ENCODE measurements at places on chromosomes 7 and 10. TPM values are rescaled to one million over a fixed set of nuclear protein-coding genes. Genes with fewer than 3 reads are reported as not detected.

DNA sequence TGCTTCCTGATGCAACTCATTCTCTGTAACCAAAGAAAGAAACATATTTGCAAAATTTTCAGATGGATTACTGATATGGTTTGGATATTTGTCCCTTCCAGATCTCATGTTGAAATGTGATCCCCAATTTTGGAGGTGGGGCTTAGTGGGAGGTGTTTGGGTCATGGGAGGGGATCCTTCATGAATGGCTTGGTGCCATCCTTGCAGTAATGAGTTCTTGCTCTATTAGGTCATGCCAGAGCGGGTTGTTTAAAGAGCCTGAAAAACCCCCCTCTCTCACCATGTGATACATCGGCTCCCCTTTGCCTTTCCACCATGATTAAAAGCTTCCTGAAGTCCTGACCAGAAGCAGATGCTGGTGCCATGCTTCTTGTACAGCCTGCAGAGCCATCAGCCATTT, 43.8 kb upstream of the PRKG1 start:
- no peak for DNase-seq

GRCh38 chr10:123009105-123009820, 457 bp downstream of the ACADSB start:
- peak; percentile 59 for DNase-seq

GRCh38 chr10:69649786-69650550, 19.9 kb downstream of the FAM241B start:
- no peak for DNase-seq

The LMBR1 gene
- total RNA-seq = 69.7 TPM

GRCh38 chr7:157402388-157402703, 65.5 kb downstream of the DNAJB6 start:
- DNase-seq = no peak

The PDGFA gene
- 36.5 TPM for total RNA-seq

DNA sequence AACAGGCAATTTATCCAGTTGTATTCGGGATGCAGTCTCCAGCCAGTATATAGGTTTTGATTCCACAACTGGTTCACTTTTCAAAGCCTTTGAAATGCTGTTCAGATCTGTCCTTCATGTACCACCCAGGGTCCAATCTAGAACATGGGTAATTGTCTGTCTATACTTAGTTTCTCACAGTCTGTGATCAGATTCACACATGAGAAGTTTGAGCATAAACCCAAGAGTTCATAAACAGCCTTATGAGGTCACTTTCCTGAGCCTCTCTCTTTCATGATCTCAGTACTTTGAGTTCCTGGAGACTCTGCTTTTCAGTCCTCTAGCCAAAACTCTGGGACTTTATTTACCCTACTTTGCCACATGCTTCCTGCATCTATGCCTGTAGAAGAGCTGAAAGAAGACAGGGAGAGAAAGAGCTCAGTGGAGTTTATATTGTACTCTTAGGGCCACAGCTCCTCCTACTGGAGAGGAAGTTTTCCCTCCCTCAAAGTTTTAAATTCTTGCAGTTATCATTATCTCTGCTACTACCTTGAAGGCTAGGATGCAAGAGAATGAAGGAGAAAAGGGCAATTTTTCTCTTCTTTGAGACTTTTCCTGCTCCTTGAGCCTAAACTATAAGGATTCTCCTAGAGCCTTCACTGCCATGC, 172.0 kb downstream of the ZEB1 start:
- no peak for DNase-seq

DNA sequence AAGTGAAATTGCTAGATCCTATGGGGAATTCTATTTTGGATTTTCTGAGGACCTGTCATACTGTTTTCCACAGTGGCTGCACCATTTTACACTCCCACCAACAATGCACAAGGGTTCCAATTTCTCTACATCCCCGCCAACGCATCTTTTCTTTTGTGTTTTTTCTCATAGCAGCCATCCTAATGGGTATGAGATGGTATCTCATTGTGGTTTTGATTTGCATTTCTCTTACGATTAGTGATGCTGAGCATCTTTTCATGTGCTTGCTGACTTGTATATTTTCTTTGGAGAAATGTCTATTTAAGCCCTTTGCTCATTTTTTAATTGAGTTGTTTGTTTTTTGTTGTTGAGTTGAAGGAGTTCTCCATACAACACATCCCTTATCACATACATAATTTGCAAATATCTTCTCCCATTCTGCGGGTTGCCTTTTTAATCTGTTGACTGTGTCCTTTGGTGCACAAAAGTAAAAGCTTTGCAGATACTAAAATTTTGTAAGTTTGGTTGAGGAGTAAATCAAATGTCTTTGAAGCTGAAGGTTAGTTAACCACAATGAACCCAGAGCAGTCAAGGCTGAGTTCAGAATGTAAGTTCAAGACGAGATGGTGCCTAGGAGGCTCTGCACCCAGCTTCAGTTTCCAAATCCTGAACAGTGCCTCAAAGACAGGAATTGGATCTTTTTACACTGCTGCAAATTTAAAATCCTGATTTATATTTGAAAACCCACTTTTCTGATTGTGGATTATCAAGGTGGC, 195.4 kb downstream of the COBL start:
- no peak for DNase-seq

The FGFR2 gene
- 10.8 TPM for total RNA-seq

DNA sequence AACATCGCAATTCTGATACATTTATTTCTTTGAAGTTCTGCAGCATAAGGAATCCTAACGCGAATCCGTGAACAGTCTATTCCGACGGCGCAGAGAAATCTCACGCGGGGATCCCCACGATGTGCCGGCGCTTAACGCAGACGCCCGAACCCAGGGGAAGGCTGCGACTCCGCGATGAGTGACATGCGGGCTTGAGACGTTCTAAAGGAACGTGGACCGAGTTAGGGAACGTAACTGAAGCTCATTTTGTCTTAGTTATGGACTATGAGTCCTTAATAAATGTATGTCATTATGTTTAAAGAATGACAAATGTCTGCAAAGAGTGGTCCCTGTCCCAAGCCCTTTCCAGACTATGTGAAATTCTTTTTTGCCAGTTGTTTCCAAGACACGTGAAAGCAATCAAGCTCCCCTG, 995 bp upstream of the PARD3 start:
- DNase-seq = peak; percentile 54
